ENCODE measurements at places on chromosomes 6 and 20.

- DNase-seq: no peak
These were observed 113.0 kb downstream of the MANEA start for GRCh38 chr6:95690328-95690727.

- no peak for DNase-seq
These were observed 305.4 kb upstream of the CDYL start for GRCh38 chr6:4470698-4471210.

DNA sequence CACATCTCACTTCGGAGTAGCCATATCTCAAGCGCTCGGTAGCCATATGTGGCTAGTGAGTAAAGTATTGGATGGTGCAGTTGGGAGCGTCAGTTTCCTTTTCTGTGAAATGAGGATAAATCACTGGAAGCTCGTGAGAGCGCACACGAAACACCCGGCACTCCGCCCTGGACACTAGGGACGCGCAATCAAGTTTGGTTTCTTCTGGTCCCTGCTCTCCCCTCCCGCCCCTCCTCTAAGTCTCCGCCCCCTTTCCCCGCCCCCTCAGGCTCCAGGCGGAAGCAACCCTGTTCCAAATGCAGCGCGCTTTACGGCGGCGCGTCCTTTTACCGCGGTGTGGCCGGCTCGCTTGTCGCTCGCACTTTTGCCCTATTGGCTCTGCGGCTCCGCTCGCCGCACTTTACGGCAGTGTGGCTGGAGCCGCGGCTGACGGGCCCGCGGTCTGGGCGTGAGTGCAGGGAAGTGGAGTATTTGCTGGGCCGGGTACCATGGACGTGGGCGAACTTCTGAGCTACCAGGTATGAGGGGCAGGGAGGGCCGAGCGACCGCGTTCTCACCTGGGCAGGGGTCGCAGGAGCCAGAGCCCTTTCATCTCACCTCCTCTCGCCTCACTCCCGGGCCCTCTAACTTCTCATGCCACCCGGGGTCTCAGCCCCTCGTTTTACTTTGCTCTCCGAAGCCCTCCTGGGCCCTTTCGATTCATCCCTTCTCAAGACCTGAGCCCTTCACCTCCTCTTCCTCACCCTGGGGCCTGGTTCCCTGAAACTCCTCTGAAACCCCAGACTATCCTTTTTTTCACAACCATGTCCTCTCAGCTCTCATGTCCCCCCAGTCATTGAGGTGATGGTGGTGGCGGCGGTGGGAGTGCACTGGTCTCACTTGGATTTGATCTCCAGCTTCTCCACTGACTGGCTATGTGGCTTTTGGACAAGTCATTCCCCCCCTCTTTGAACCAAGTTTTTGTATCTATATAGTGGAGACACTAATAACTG is at the start of gene CTNNBL1:
Gene CTNNBL1, plus strand, starts transcription at position 396 of the 992 bp plus-strand sequence. Its CDS starts 93 bp downstream, at position 489.
- DNase-seq: peak; percentile 96

GRCh38 chr6:17096096-17096495 is 5.8 kb upstream of the STMND1 start:
- DNase-seq: no peak

DNA sequence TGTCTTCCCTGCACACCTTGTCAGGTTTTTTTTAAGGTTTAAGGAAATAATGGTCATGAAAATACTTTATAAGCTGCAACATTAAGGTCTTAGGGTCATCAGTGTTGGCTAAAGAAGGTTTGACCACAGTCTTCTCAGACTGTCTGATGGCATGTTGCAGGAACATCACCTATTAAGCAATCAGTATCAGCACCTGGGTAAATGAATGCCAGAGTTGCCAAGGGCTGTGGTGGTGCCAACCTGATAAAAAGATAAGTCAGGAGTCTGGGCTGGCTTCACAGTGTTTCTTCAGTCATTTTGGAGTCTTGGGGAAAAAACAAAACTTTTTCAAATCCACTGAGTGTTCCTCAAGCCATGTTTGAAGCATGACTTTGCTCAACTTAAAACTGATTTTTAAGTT is 61.5 kb upstream of the VSTM2L start:
- no peak for DNase-seq
